CD4-positive, alpha-beta T cell treated with Interleukin-6 at 100 ng/mL for 8 hours (primary cell): ENCODE measurements at places on chromosomes 6 and 20.

GRCh38 chr6:128259029-128259724, 261.2 kb downstream of the PTPRK start:
- no peak for DNase-seq

DNA sequence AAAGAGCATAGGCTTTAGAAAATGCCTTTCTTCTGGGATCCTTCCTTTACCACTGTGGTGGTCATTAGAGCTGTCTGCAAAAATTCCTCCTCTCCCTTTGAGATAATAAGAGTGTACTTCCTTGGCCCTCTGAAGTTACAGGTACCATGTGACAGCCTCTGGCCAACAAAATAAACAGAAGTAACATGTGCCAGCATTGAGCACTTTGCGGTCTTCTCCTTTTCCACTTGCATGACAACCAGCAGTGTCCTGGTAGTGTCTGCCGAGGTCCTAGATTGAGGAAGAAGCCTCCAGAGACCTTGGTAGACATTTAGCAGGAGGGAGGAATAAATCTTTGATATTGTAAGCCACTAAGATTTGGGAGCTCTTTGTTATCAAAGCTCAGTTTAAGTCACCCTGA, 87.5 kb upstream of the ARID1B start:
- no peak for DNase-seq

DNA sequence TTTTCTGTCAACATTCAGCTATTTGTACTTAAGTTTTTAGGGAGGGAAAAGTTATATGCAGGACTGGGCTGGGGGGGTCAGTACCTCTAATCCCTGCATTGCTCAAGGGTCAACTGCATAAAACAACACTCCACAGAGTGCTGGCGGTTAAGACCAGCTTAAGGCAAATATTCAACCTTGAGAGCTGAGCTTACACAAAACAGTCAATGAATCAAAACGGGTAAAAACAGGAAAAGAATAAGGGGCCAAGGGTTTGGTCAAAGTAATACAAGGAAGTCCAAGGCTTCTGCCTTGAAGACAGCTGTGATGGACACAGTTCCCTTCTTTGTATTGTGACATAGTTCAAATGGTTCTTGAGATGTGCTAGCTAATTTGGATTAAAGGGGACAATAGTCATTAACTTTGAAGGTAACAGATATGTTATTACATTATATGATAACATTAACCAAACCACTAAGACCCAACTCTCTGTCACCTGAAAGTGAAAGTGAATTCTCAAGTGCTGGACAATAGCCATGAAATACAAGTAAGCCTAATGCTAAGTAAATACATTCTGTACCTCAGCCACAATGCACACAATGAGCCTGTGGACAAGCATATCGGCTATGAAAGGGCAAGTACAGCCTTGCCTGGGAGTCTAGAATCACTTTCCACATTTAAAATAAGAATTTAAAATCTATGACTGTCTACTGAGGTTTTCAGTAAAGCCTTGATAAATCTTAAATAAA, 106.8 kb downstream of the PDE10A start:
- DNase-seq, result no peak

- no peak for DNase-seq
These were observed 81.8 kb downstream of the LAMA4 start for GRCh38 chr6:112172540-112172939.

- no peak for DNase-seq
These were observed 73.4 kb upstream of the SIM1 start for GRCh38 chr6:100538086-100538485.

DNA sequence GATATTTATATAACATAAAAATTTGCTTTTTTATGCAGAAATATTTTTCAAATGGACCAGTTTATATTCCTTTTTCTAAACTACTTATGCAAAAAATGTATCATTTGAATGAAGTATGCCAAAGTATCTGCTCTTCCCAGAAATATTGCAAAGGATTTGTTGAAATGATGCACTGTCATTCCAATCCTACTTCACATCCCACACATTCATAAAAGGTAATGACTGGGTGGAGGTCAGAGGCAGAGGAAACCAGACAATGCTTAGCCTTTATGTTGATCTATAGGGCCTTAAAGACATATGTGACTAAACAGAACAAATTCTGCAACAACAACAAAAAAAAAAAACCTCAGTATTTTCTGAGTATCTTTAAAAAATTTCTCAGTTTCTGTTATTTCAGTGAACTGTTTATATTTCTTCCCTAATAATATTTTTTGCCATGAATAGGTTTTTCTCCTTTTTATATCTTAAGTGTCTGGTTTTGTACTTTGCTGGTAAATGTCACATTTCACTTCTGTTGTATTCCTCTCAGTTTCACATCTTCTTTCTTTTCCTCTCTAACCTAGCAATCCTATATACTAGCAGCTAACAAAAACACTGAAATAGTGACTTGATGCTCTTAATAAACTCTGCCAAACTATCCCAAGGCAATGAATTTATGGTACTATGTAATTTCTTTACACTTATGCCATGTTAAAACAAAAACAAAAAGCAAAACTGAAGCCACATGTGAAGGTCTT, 374.1 kb downstream of the BCKDHB start:
- DNase-seq, result no peak

GRCh38 chr20:52076164-52076563, 115.4 kb downstream of the ZFP64 start:
- DNase-seq, result no peak

DNA sequence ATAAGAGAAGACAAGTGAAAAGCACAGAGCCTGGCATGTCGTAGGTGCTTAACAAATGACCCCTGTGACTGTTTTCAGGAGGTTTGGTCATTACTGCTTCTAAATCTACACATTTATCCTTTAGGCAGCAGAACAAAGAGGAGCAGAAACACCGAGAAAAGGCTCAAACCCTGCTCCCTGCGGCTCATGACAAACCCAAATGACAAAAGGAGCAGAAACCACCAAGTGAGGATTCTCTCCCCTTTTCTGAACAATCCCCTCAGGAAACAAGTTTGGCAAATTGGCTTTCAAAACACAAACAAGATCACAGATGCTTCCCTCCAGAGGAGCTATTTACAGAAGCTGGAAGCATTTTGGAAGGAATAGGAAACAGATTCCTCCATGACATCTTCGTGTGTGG, 15.8 kb upstream of the SIRPG start:
- DNase-seq, result no peak

DNA sequence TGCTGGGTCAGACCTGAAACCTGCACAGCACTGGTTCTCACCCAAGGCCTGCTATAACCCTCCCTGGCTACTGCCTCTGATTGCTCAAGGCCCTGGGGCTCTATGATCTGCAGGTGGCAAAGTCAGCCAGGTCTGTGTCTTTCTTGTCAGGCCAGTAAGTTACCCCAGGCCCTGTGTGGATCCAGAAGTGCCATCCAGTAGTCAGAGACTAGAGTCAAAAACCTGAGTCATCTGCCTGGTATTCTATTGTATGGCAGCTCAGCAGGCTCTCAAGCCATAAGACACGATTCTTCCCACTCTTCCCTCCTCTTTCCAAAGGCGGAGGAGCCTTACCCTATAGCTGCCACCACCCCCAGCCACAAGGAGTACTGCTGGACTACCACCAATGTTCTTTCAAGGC, 593.0 kb downstream of the FRK start:
- DNase-seq, result no peak

DNA sequence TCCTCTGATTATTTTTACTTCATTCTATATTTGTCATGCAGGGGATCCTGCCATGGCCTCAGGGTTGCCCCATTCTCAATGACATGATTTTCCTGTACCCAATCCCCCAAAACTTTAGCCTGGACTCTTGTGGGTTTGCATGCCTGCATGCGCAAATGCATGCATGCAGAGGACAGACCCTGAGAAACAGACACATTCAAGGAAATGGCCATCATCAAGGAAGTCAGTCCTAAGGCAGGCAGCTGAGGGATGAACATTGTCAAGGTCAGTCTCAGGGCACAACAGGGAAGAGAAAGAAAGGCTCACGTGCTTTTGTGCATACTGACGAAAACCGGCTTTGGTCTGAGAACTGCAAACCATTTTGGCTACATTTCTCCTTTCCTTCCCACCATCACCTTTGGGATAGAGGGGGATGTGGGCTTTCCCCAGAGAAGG, 13.1 kb downstream of the NEDD9 start:
- DNase-seq, result no peak

GRCh38 chr20:15705975-15706374, 867.3 kb downstream of the KIF16B start:
- DNase-seq, result no peak

DNA sequence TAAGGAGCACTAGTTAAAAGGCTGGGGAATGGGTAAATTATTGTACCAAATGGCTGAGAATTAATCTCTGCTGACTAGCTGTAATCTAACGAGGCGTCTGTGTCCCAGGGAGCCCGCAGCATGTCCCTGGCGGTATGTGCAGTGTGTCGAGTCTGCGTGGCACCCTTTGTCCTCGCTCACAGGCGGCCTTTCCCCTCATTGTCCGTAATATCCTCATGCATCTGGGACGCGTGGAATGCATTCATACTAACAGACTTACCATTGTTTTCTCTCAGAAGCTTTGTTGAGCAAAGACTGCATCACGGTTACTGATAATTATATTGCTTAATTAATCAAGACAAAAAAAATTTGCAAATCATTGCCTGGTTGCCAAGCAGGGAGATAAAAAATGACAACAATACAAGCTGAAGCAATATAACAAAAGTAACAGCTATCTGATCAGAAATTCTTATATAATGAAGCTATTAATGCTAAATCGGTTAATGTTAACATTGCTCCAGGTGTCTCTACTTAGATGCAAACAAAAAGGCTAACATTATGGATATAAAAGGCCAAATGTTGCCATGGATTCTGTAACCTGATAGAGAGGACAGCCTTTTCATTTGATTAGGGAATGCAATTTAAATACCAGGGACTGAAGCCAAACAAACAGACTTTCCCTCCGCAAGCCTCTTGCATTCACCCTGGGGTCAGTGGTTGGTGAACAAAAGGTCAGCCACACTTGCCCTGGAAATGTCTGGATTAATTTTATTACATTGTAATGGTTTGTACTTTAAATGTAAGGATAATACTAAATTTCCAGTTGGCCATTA, 124.8 kb downstream of the INSM1 start:
- DNase-seq, result no peak

DNA sequence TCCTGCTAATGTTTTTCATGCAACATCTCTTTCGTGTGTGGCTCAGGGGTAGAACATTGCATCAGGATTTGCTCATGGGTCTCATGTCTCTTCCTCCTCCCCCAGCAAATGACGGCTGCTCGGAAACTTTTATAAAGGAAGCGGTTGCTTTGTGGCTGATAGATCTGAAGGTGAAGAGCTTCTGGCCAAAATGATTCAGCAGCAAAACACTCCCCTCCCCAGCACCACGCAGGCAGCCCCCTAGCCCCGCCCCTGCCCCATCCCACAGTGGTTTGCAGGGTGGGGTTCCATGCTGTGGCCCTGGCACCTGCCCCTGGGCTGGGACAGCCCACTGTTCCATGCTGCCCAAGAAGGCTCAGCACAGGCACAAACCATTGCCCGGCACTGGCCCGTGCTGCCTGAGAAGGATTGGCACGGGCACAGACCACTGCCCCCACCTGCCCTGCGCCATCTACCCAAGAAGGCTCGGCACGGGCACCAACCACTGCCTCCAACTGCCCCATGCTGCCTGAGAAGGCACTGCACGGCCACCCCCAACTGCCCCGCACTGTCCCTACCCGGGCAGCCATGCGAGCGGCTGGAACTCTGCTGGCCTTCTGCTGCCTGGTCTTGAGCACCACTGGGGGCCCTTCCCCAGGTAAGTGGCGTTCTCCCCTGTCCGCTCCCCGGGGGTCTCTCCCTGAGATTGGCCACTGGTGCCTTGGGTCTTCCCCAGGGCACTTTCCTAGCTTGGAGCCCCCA, at the start of gene CST7:
CST7 (plus strand) TSS at position 331 of the 741 bp plus-strand sequence; CDS start at position 568, 237 bp downstream.
- DNase-seq, result peak; percentile 79

DNA sequence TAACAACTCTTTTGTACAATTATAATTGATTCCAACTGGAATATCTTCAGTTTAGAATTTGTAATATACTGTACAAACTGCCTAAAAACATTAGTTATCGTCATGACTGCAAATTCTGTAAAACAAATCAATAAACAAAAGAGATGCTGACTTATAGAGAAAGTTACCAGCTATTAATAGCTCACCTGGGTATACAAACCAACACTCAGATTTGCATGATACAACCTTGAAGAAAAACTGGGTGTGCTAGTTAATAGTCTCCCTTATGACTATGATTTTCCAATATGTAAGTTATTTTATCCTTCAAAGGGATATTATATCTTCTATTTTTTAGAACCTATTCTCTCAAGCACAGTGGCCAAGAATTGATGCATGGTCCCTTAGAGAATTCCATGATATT, 698.5 kb downstream of the FRK start:
- DNase-seq, result no peak

DNA sequence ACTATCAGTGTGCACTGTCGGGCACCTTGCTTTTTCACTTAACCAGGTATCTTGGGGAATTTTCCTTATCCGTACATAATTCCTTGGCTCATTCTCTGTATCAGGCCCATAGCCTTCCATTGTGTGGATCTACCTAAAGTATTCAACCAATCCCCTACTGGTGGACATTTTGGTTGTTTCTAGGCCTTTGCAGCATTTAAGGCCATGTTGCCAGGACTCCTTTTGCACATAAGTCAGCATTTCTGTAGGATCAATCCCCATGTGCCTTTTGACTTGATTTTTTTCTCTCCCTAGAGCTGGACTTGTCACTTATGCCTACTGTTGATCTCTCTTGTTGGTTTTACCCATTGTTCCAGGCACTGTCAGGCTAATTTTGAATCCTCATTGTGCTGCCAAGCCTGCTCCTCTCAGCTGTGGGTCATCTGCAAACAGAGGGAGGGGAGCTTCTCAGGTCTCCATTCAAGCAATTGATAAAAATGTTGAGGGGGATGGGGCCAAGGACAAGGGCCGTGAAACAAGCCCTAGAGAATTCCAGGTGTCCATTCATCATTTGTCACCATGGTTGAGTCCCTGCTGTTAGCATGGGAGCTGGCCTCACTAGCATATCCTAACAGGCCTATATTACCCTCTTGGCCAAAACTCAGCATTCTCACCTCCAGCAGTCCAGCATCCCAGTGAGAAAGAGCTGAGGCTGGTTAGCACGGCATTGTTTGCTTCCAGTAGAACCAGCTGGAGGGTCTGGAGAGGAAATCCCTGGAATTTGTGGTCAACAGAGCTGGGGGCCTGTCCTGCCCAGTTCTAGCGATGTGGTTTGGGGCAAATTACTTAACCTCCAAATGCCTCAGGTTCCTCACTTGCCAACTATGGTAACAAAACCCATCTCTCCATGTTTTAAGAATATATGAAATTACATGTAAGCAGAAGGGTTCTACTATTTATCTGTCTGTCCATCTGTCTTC, 178.4 kb downstream of the MRPL14 start:
- DNase-seq, result no peak
